ENCODE measurements at places on chromosomes 11 and 22. TPM values are rescaled to one million over a fixed set of nuclear protein-coding genes. Genes with fewer than 3 reads are reported as not detected.

The PPP1CA gene
- total RNA-seq = 118 TPM

The C11orf97 gene
- total RNA-seq = not detected

DNA sequence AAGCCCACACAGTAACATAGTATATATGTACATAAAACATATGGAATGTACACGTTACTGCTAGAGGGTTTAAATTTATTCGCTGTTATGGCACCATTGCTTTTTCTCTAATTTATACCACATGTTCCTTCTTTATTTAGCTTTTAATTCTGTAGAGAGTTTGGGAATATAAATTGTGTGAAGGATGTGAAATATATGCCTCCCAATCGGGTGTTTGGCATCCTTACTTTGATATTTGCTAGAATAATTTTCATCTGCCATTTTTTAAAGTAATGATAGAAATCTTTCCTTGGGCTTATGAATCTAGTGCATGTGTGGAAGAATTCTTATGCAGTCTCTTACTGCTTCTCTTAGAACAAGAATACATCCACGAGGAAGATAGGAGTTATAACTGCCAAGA, 509.8 kb upstream of the RAG2 start:
- no peak for DNase-seq
- H3K27ac ChIP-seq = no peak overlapping the region
- H3K27me3 ChIP-seq = no peaks in the 10 kb centered on the region
- no peaks in the 10 kb centered on the region for H3K4me1 ChIP-seq
- no peaks in the 10 kb centered on the region for H3K36me3 ChIP-seq

DNA sequence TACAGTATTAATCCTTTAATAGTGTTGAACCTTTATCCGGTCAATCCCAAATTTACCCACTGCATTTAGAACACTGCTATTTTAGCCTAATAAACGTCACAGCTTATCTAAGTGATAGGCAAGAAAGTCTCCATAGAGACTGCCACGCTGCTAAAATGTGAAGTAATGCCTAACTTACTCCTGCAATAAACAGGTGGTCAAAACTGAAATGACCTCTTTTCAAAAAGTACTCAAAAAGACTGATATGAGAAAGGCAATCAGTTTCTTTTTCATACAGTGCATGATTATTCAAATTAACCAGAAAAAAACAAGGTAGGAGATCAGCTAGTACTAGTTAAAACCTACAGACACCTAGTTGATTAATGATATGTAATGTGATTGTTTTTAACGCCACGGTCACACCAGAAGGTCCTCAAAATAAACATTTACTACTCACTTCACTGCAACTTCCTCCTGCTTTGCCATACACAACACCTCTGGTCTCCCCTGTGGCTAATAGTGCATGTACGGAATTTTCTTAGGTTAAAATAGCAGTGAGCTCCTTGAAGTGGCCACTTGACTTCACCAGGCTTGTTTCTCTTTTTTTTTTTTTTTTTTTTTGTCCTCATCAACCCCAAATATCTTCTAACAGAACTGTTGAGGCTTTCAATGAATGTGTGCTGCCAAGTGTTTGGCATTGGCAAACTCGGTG, 8.8 kb downstream of the ATP5MG start:
- no peak overlapping the region for H3K27ac ChIP-seq
- no peaks in the 10 kb centered on the region for H3K4me1 ChIP-seq
- no peak for DNase-seq

DNA sequence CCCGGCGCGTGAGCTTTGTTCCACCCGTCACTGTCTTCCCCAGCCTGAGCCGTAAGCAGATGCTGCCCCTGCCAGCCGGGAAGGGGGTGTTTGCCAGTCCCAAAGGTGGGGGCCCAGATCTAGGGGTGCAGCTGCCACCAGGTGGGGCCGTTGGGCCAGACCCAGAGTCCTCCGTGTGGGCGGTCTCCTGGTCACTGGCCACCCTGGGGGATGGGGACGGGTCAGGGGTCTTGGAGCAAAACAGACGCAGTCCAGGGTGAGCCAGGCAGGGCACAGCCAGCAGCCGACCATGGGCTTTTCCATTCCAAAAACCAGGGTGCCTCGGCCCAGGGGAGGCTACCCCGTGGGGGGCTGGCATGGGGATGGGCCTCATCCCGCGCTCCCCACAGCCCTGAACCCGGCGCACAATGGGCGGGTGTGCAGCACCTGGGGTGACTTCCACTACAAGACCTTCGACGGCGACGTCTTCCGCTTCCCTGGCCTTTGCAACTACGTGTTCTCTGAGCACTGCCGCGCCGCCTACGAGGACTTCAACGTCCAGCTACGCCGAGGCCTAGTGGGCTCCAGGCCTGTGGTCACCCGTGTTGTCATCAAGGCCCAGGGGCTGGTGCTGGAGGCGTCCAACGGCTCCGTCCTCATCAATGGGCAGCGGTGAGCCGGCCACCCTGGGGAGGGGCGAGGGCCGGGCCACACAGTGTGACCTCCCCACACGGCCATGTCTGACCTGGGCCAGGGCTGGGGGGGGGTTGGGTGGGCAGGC, 3.5 kb downstream of the MUC5B start:
- H3K4me1 ChIP-seq = no peaks in the 10 kb centered on the region
- H3K36me3 ChIP-seq = no peaks in the 10 kb centered on the region
- no peak overlapping the region for H3K27ac ChIP-seq
- no peaks in the 10 kb centered on the region for H3K27me3 ChIP-seq
- DNase-seq = no peak

DNA sequence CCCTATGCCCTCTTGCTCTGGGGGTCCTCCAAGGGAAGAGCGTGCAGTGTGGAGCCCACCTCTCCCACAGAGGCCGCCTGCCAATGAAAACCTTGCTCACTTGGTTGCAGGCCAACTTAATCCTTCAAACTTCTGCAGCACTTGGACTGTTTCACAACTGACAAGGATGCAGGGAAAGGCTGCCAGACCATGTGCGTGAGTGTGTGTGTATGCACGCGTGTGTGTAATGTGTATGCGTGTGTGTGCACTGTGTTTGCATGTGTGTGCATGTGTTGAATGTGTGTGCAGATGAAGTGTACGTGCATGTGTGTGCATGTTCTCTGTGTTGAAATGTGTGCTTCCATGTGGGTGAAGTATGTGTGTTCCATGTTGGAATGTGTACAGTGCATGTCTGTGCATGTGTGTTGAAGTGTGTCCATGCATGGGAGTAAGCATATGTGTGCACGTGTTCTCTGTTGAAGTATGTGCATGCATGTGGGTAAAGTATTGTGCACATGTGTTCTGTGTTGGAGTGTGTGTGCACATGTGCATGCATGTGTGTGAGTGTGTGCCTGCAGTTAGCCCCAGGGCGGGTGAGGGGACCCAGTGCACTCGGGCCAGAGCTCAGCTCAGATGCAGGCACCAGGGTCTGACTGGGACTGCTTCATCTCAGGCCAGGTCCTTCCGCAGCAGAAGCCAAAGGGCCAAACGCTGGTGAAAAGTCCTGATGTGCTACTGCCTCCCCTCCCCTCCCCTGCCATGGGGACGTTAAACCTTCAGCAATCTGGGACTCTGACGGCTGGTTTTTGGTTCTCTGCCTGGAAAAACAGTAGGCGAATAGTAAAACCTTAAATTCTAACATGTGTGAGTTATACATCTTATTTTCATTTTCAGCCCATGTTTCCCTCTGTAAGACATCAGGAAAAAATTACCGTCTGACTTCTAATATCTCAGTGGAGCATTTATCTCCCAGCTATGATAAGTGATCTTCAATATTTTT, 72.0 kb downstream of the FLI1 start:
- peaks cover 29% of the 10 kb centered on the region for H3K4me1 ChIP-seq
- H3K27me3 ChIP-seq = no peaks in the 10 kb centered on the region
- no peak for DNase-seq
- H3K27ac ChIP-seq = no peak overlapping the region

- no peak for DNase-seq
- H3K4me1 ChIP-seq = no peaks in the 10 kb centered on the region
- H3K27ac ChIP-seq = no peak overlapping the region
- H3K27me3 ChIP-seq = no peaks in the 10 kb centered on the region
Measured at GRCh38 chr11:9691865-9692264, 28.0 kb downstream of the SWAP70 start.

- no peak for DNase-seq
- no peaks in the 10 kb centered on the region for H3K27me3 ChIP-seq
- no peak overlapping the region for H3K4me3 ChIP-seq
- H3K36me3 ChIP-seq = no peaks in the 10 kb centered on the region
- no peaks in the 10 kb centered on the region for H3K4me1 ChIP-seq
- no peak overlapping the region for H3K27ac ChIP-seq
Measured at GRCh38 chr11:66920978-66921784, 37.0 kb downstream of the PC start.

DNA sequence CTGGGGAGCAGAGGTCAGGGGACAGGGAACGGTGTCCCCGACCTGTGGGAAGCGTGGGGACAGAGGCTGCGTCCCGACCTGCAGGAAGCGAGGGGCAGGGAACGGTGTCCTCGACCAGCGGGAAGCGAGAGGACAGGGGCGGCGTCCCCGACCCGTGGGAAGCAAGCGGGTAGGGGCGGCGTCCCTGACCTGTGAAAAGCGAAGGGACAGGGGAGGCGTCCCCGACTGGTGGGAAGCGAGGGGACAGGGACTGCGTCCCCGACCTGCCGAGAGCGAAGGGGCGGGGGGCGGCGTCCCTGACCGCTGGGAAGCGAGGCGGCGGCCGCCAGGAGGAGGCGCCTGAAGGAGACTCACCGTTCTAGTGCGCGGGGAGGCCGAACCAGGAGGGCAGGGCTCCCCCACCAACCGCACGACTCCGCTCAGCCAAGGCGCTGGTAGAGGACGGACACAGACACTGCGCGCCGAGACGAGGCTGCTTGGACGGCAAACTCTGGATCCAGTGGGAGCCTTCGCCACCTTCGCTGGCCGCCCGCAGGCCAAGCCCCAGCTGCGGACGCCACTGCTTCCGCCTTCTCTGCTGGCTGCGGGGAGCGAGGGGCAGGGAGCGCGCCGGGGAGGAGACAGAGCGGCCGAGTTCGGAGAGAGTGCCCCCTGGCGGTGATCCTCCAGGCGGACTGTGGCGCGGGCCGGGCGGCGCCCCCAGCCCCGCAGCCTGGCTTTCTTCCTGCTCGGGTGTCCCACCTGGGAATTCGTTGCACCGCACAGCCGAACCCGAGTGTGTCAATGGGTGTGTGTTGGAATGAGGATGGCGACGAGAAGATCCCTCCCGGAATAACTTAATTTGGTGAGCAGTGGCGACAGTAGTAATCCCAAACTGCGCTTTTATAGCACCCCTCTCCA, at the start of gene TRAF6:
TSS of gene TRAF6 (minus strand) at position 579 of the 900 bp plus-strand sequence. CDS start 8,757 bp downstream, outside the sequence.
- no peaks in the 10 kb centered on the region for H3K27me3 ChIP-seq
- no peaks in the 10 kb centered on the region for H3K4me1 ChIP-seq
- peak within 1 kb of the TSS; percentile 77 for H3K27ac ChIP-seq
- H3K4me3 ChIP-seq = peak within 1 kb of the TSS; percentile 97
- no peaks in the 10 kb centered on the region for H3K36me3 ChIP-seq

DNA sequence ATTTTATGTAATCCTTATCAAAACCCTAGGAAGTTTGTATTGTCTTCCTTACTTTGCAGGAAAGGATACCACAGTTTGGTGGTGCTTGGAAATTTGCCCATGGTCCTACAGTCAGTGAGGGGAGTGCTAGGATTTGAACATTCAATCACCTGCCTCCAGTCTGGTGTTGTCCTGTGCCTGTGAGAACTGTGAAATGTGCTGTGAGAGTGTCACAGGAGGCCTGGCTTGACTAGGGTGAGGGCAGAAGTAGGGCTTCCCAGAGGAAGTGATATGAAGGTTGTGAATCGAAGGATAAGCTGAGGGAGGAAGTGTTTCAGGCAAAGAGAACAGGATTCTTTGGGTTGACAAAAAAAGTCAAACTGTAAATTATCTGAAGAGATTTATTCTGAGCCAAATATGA, 424.4 kb downstream of the TMEM135 start:
- H3K36me3 ChIP-seq = no peaks in the 10 kb centered on the region
- no peak for DNase-seq
- H3K4me3 ChIP-seq = no peak overlapping the region
- H3K27me3 ChIP-seq = no peaks in the 10 kb centered on the region
- no peak overlapping the region for H3K27ac ChIP-seq

DNA sequence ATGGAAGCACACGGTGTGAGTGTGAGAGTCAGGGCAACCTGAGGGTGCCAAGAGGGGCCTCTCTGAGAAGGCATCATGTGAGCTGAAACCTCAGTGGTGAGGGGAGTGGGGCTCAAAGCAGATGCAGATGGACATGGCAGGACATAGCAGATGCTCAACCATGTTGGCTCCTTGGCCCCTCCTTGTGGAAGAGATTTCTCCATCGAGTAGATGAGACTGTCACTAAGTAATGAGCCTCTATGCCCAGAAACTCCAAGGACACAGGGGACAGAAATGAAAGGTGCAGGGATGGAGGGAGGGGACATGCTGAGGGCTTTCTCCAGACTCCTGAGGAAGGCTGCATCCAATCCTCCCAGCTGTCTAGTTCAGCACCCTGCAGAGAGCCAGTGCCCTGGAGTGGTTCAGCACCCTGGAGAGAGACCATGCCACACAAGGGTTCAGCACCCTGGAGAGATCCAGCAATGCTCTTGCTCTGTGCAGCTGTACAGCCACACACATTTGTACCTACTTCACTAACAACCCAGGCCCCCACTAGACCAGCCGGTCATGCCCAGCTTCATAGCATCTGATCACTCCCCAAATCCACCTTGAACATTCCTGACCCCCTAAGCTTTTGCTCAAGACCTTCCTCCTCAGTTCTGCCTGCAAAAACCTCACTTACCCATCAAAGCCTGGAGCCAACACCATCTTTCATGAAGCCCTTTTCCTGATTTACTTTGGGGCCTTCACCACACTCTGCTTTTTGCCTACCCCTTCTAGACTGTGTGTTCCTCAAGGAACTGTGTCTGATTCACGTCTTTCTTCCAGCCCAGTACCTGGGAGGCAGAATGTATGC, 252.0 kb downstream of the CTTN start:
- no peak overlapping the region for H3K4me3 ChIP-seq
- H3K4me1 ChIP-seq = no peaks in the 10 kb centered on the region
- H3K27me3 ChIP-seq = no peaks in the 10 kb centered on the region
- no peak overlapping the region for H3K27ac ChIP-seq
- DNase-seq = peak; percentile 6

DNA sequence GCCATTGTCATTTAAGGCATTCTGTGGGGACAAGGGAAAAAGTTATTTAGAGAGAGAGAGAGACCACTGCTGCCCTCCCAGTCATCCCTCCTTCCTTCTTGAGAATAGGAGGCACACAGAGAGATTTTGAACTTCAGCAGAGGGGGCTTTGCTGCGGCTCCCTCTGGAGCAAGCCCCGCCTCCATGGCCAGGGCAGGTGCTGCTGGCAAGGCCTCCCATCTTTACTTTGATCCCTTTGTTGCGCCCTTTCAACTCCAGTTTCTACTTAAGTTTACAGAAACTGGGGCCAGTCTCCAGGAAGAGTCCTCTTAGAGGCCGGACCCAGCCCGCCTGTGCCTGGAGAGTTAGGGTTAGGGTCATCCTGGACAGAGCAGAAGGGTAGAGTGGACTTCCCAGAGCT, 4.4 kb downstream of the OR8B8 start:
- H3K36me3 ChIP-seq = no peaks in the 10 kb centered on the region
- H3K4me3 ChIP-seq = no peak overlapping the region
- DNase-seq = no peak
- H3K4me1 ChIP-seq = no peaks in the 10 kb centered on the region
- no peaks in the 10 kb centered on the region for H3K27me3 ChIP-seq

GRCh38 chr11:63767267-63767564, 1.4 kb downstream of the ZFTA start:
- H3K4me3 ChIP-seq = peak overlapping the region; percentile 98
- H3K27me3 ChIP-seq = peaks cover 25% of the 10 kb centered on the region
- H3K27ac ChIP-seq = no peak overlapping the region
- no peaks in the 10 kb centered on the region for H3K36me3 ChIP-seq

GRCh38 chr11:14386895-14387480, 28.0 kb upstream of the RRAS2 start:
- no peaks in the 10 kb centered on the region for H3K4me1 ChIP-seq
- no peak for DNase-seq

GRCh38 chr22:38572065-38572464, 2.1 kb upstream of the DMC1 start:
- H3K27ac ChIP-seq = no peak overlapping the region
- H3K4me1 ChIP-seq = peaks cover 19% of the 10 kb centered on the region
- no peak for DNase-seq
- no peak overlapping the region for H3K4me3 ChIP-seq
